Chondrocyte (in vitro differentiated cells): ENCODE measurements at places on chromosomes 1 and 21. TPM values are rescaled to one million over a fixed set of nuclear protein-coding genes. Genes with fewer than 3 reads are reported as not detected.

DNA sequence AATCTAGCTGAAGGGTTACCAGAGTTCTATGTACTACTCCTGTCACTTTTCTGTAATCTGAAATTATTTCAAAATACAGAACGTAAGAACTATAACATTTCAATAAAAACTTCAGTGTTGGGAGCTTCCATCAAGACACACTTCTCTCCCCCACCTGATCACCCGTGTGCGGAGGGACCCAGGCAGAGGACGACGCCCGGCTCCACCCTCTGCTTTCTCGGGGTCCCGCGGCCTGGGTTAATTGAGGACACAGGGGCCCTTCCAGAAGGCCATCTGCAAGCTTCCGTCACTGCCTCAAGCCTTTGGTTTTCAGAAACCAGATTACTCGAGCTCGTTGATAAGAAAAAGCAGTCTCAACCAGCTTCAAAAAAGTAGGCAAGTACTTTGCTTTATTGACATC is 27.8 kb downstream of the RIPK4 start:
- DNase-seq: no peak

- DNase-seq: no peak
Measured at GRCh38 chr1:54107131-54107530, 45.7 kb downstream of the CDCP2 start.

- no peak for DNase-seq
Measured at GRCh38 chr1:76021846-76022245, 52.7 kb upstream of the ST6GALNAC3 start.

DNA sequence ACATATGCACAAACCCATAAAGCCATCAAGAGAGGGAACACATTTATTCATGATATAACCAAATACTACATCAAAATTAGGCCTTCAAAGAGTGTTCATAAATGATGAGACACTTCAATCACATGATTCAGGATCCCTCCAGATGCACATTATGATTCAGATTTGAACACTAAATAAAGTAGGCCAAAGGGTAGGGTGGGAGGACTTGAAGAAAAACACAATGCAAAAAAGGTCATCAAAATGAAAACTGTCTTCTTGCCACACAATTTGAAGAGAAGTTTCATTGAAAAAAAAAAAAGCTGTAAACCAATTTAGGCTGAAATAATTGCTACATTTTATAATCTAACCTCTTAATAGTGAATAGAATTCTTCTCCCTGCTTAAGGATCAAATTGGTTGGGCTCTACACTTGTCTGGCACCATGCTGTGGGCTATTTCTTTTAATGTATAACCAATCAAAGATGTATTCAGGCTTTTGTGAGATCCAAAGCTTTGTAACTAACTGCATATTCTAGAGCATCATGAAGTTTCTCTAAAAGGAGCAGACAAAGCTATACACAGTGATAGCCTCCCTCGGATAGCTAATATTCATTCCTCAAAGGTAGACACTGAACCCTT is 58.1 kb downstream of the ZSWIM5 start:
- DNase-seq: no peak

DNA sequence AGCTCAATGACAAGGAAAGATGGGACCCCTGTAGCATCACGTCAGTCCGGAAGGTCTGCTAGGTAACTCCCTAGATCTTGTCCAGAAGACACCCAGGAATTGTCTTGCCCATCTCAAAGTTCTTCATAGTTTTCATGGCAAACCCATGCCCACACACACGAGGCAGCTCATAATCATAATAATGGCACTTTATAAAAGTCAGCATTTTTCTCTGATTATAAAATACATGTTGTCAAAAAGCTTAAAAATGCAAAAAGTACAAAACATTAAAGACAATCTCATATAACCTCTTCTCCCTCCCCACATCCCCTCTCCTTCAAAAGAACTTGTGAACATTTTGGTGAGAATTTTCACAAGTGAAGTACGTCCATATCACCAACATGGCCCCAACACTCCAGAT is 30.8 kb downstream of the EPHX1 start:
- DNase-seq: no peak

DNA sequence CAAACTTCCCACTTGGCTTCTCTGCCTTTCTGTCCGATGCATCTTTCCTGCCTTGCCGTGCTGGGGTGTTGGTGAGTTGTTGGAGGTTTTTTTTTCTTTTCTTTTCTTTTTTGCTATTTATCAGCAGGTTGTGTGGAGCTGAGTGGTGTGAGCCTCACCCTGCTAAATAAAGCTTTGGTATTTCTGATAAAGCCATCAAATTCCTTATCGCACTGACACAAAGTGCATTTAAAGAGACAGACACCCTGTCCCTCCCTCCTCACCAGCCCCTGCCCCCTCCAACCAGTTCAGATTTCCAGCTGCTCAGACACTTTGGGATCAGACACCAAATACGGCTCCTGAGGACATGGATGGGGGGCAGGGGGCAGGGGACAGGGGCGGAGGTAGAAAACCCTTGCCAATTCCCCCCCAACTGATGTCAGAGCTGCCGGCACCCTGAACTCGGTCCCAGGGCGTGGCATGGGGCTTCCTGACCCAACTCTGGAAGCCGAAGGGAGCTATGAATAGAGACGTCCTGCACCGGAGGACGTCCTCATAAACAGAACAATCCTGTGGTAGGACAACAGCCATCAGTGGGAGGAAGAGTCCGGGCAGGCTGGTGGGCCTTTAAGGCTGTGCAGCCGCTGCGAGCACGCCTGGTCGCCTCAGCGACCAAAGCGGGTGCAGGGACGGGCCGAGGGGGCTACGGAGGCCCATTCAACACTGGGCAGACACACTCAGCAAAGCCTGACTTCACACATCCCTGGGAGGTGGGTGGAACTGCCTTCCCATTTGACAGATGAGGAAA is 79.0 kb downstream of the CASZ1 start:
- no peak for DNase-seq

GRCh38 chr1:210374600-210374953 is 45.9 kb downstream of the HHAT start:
- no peak for DNase-seq

ANKRD34A gene
- 1.2 to 3.1 TPM (median 2.0 TPM) in 3 replicates for total RNA-seq

RNF186 gene
- not detected in 3 replicates for total RNA-seq

C1orf210 gene
- total RNA-seq: not detected in 3 replicates

ACTL8 gene
- total RNA-seq: not detected in 3 replicates
